ENCODE measurements at places on chromosomes 11 and 22.

DNA sequence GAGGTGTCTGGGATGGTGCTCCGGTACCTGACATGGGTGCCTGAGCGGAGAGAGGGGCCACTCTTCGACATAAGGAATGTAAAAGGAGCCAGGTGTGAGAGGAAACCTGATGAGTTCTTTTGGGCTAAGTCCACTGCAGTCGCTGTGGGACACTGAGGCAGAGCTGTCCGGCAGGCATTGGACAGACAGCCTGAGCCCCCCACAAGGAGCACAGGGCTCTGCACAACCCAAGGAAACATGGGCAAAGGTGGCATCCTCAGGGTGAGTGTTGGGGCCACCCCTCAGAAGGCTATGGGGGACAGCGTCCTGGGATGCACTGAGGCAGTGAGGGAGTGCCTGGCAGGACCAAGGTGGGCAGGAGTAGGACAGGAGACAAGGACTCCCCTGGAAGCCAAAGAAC lies 57.7 kb upstream of the EMID1 start:
- DNase-seq: no peak

- DNase-seq: no peak
Measured at GRCh38 chr11:21485006-21485405, 707.9 kb upstream of the ANO5 start.

DNA sequence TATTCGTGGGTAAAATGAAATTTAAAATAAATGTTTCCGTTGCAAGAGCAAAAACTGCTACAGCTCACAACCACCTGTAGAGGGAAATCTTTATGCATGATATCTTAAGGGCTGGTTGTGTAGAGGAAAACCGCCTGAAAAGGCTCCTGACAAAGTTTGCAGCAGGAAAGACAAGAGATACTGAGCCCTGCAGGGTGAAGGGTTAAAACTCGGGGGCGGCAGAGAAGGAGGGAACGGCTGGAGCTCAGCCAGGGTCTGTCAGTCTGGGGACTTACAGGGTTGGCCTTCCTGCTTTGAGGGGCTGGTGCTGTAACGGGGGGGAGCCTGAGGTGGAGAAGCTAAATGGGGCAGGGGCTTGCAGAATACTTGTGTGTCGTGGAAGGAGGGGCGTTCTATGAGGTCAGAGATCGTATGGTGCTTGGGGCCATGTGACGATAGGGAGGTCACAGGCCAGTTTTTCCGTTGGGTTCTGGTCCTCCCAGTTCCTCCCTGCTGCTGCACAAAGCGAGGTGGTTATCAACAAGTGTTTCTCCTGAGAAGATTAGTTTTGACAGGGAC lies 122.9 kb upstream of the HSD17B12 start:
- DNase-seq: no peak

GRCh38 chr22:29641042-29641699 lies 37.7 kb downstream of the NF2 start:
- peak; percentile 22 for DNase-seq

DNA sequence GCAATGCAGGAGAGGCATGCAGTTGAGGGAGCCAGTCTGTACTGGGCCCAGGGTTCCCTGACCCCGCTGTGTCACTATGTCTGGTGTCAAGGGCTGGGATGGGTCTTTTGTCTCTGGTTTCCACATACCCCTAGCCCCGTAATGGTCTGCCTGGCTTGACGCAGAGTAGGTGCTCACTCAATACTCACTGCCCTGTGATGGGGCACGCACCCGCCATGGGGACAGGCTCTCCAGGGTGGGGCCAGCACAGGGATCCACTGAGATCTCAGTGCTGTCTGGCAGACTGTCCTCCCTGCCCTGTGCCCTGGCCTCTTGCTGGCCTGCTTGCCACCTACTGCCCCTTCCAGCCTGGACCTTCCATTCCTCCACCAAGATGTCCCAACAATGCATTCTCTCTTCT lies 101.7 kb upstream of the CD82 start:
- DNase-seq: no peak

- DNase-seq: no peak
Measured at GRCh38 chr11:60211206-60211605, 28.3 kb upstream of the MS4A6A start.

DNA sequence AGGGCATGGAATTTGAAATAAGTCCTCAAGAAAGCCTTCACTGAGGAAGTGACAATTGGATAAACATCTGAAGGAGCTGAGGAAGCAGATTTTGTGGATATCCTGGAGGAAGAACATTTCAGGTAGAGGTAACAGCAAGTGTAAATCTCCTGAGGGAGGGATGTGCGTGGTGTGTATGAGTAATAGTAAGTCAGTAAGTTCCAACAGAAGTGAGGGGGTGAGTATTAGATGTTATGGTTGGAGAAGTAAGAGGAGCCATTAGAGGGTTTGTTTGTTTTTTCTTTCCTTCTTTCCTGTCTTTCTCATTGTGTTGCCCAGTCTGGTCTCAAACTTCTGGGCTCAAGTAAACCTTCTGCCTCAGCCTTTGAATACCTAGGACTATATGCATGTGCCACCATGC lies 29.0 kb downstream of the ANKRD42 start:
- DNase-seq: no peak

- no peak for DNase-seq
Measured at GRCh38 chr11:72609476-72609875, 64.7 kb downstream of the PDE2A start.

- DNase-seq: no peak
Measured at GRCh38 chr11:48054994-48055291, 74.6 kb downstream of the PTPRJ start.

- DNase-seq: no peak
Measured at GRCh38 chr22:45155050-45155840, 8.5 kb upstream of the NUP50 start.

DNA sequence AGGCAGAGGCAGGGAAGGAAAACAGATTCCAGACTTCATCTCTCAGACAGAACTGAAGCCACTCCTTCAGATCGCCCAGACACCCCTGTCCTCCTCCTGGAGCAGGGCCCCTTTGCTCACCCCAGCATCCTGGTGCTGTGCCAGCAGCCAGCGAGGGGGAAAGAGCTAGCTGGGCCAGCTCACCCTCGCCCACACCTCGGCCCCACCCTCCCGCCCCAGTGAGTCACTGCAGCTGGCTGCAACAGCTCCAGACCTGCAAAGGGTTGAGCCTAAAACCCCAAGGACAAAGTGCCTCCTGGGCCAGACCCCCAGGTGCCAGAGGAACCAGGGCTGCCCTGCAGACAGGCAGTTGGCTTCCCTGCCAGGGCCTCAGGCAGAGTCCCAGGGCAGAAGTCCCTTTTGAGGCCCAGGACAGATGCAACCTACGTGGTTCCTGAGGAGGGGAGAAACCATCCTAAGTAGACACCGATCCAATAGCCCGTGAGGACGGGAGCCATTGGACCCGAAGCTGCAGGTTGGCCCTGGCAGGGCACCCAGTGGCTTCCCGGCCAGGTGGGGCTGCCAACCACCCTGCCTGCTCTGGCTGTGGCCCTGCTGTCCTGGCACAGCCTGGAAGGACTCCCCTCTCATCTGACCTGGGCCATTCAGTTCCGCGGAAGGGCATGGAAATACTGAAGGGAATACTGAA lies 7.2 kb downstream of the AHNAK start:
- DNase-seq: peak; percentile 71

GRCh38 chr11:35949242-35949641 lies 5.4 kb downstream of the LDLRAD3 start:
- no peak for DNase-seq

DNA sequence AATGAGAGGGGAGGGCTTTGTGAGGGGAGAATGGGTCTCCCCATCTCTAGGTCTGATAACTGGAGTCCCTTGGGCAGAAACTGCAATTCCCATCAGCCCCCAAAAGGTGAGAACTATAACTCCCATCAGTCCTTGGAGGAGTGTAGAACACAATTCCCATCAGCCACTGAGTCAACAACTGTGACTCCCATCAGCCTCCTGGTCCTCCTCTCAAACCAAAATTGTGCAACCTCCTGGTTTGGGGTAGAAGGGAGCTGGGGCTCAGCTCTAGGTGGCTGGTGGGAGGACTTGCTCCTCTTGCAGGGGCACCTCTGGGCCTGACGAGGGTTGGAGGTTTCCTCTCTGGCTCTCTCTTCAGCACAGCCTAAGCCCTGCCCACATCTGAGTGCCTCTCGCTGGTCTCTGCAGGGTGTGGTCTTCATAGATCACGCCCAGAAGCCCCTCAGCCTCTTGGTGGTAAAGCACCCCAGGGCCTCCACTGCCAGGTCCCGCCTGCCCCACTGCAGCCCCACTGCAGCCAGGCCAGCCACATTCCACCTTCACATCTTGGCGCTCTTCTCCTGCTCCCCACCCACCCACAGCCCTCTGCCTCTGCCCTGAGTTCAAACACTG lies 18.5 kb downstream of the SLC22A12 start:
- no peak for DNase-seq

GRCh38 chr11:3148990-3149851 lies 15.9 kb downstream of the OSBPL5 start:
- DNase-seq: no peak

DNA sequence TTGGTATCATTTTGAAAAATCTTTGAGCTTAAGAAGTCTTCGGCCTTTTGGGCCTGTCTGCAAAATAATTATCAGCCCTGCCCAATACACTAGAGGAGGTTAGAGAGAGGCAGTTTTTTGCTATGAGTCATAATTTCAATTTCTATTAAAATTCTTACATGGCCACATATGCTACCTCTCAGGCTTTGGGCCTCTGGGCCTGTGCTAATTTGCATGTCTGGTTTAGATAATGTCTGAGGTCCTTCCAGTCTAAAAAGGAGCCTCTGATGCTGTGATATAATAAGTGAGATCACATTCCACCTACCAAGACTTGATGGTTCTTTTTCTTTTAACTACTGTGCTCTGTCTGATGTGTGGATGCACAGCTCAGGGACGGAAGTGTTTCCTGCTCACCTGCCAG lies 70.8 kb downstream of the KCNJ1 start:
- DNase-seq: no peak

GRCh38 chr11:119266063-119266462 lies 50.9 kb downstream of the MCAM start:
- no peak for DNase-seq

GRCh38 chr22:46936378-46936903 lies 174.0 kb downstream of the TBC1D22A start:
- DNase-seq: no peak

DNA sequence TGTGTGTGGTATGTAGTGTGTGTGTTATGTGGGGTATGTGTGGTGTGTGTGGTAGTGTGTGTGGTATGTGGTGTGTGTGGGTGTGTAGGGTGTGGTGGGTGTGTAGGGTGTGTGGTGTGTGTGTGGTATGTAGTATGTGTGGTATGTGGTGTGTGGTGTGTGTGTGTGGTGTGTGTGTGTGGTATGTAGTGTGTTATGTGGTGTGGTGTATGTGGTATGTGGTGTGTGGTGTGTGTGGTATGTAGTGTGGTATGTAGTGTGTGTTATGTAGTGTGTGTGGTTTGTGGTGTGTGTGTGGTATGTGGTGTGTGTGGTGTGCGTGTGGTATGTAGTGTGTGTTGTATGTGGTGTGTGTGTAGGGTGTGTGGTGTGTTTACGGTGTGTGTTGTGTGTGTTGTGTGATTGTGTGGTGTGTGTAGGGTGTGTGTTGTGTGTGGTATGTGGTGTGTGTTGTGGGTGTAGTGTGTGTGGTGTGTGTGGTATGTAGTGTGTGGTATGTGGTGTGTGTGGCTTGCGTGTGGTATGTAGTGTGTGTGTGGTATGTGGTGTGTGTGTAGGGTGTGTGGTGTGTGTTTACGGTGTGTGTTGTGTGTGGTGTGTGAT lies 4.2 kb upstream of the PPP6R2 start:
- DNase-seq: no peak

- no peak for DNase-seq
Measured at GRCh38 chr11:43957571-43957970, 15.1 kb downstream of the C11orf96 start.
